CD4-positive, CD25-positive, alpha-beta regulatory T cell (primary cell): ENCODE measurements at places on chromosomes 7 and 10. TPM values are rescaled to one million over a fixed set of nuclear protein-coding genes. Genes with fewer than 3 reads are reported as not detected.

The FAS gene
- 141 TPM for polyA plus RNA-seq

DNA sequence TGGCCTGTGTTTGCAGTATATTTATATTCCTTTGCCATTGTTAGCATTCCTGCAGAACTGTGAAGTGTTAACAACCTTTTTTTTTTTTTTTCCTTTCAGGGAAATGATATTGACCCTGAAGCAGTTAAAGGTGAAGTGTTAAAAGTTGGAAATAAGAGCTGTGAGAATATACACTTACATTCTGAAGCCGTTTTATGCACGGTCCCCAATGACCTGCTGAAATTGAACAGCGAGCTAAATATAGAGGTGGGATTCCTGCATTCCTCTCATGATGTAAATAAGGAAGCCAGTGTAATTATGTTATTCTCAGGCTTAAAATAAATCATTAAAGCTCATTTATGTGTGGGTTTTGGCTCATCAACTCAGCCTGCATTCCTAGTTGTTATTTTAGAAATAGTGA is 92.8 kb upstream of the CAPZA2 start:
- DNase-seq, result no peak

The WIPF3 gene
- not detected for polyA plus RNA-seq

The PDE6C gene
- polyA plus RNA-seq, result not detected

DNA sequence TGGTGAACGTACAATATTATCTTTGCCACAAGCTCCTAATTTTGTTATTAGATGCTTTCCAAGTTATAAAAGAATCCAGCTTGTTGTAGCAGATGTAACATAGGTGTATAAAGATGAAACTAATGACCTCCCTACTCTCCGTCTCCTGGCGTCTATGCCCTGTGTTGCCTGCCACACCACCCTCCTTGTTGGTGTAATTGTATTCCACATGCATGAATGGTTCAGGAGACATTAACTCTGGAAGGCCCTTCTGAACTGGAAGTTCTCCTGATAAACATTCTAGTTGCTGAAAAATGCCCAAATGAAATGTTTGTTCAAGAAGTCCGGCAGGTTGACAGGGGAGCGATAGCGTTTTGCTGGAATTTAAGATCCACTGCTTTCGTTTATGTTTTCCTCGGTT is 53.9 kb upstream of the SEPHS1 start:
- no peak for DNase-seq

DNA sequence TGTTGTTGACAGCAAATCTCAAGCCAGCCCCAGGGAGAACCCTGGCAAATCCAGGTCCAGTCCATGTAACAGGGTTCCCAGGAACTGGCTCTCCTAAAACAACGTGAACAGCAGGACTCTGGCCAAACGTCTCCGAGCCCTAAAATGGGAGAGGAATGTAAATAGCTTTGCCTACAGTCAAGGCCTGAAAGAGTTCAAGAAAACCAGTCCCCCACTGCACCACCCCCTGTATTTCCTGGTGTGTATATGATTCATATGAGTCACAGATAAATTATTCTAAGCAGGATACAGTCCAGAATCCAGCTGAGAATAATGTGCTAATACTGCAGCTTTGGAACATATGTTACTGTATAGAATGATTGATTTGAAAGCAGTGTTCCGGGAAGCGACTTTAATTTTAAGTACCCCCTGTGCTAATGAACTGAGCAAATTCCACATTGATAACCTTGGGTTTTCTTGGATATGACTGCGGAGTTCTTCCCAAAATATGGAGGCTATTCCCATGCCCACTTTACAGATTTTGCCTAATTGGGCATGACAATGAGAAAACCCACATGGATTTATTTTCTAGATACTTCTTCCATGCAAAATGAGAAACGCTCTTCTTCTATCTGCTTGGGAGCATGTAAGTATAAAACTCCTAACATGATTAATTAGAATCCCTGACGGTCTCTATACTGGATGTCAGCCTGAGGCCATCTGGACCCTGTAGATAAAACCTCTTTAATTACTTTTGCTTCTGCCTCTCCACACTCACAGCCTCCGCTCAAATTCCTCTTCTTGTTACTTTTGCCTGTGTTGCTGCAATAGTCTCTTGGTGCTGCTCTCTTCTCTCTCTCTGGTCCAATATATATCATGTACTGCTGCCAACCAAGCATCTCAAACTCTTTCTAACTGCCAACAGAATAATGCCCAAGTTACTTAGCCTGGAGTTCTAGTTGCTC is 50.2 kb downstream of the LAMB4 start:
- no peak for DNase-seq

DNA sequence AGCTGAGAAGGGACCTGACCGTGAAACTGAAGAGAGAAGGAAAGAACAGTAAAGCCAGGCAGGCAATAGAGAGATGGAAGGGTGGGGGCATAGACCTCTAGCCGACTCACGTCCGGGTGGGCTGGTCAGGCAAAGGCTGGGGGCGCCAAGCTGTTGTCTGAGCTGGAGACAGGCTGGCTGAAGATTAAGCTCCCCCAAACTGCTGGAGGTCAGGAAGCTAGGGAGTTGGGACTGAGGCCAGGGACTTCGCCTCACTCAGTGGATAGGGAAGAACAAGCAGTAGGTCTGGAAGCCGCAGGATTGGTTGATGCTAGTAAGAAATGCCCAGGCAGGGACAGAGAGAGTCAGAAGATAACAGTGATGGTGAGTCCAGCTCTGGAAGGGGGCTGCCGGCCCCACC is 5.3 kb downstream of the PITX3 start:
- no peak for DNase-seq

The ATRNL1 gene
- polyA plus RNA-seq, result not detected

The HNRNPA2B1 gene
- polyA plus RNA-seq, result 541 TPM

- DNase-seq, result no peak
These were observed 120.0 kb downstream of the MKX start for GRCh38 chr10:27625452-27626211.

DNA sequence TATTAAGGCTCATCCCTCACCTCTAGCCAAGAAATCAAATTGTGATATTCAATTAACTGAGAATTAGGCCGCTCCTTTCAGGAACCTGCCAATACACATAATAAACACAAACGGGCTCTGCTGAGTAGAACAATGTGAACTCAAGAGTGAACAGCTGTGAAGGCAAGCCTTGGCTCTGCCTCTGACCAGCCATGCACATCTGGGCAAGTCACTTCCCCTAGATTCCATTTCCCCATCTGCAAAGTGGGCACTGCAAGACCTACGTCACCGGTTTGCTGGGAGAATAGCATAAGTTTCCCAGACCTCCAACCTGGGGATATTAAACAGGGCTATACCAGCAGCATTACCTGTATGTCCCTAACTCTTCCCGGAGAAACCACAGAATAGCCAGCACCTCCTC is 355.2 kb downstream of the TNS3 start:
- no peak for DNase-seq

The ALOX5 gene
- 0.28 TPM for polyA plus RNA-seq

The AOAH gene
- 1.4 TPM for polyA plus RNA-seq

The CDHR3 gene
- 5.9 TPM for polyA plus RNA-seq

The CTBP2 gene
- 0.10 TPM for polyA plus RNA-seq

GRCh38 chr10:97196223-97197029 is 10.7 kb upstream of the SLIT1 start:
- peak; percentile 67 for DNase-seq

GRCh38 chr10:72082856-72083789 is 5.2 kb downstream of the SPOCK2 start:
- no peak for DNase-seq

The MYOZ1 gene
- not detected for polyA plus RNA-seq

- no peak for DNase-seq
These were observed 235.2 kb downstream of the TCERG1L start for GRCh38 chr10:131076356-131076755.

The SYT15 gene
- 0.20 TPM for polyA plus RNA-seq

GRCh38 chr7:135200821-135201331 is 10.4 kb downstream of the WDR91 start:
- DNase-seq, result no peak

- DNase-seq, result no peak
These were observed 11.8 kb downstream of the PODXL start for GRCh38 chr7:131544449-131545301.

The SRRM3 gene
- not detected for polyA plus RNA-seq

DNA sequence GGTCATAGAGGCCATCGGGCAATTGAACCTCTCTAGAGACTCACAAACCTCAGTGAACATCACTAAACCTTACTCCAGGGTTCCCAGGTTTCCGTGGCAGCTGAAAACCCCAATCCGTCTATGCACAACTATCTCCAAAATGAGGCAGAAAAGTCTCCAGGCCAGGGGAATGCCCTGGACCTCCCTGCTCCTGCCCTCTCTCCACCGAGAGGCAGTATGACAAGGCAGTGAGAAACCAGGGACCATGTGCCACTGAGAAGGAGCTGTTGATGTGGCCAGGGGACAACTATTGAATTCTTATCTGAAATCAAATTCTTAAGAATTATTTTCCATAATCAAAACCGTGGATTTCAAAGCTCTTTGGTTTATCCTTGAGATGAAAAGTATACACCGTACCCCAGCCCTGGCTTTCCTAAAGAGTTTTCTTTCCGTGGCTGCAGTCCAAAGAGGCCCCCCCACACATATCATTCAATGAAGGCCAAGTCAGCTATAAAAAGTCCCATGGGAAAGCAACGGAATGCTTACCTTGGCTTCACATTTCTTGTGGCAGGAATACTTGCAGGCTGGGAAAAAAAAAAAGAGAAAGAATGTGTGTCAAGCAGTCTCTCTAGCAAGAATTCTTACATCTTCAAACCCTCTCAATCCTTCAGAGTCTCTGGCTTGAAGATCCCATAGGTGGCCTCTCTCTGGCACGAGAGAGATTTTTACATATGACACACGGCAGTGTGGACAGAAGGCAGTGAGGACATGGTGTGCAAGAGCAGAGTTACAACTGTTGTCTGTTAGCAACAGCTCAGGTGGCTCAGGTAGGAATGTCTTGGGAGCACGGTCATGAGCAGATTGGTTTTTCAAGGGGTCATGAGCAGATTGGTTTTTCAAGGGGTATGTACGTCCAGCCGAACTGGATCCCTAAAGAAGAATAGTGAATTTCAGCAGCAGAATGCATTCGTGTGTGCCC is 75.2 kb downstream of the TNS3 start:
- no peak for DNase-seq

The EPHA1 gene
- 10.3 TPM for polyA plus RNA-seq

The TMEM196 gene
- not detected for polyA plus RNA-seq

The CNNM2 gene
- polyA plus RNA-seq, result 5.6 TPM

GRCh38 chr10:17348501-17349349 is 105.7 kb downstream of the ST8SIA6 start:
- DNase-seq, result no peak

DNA sequence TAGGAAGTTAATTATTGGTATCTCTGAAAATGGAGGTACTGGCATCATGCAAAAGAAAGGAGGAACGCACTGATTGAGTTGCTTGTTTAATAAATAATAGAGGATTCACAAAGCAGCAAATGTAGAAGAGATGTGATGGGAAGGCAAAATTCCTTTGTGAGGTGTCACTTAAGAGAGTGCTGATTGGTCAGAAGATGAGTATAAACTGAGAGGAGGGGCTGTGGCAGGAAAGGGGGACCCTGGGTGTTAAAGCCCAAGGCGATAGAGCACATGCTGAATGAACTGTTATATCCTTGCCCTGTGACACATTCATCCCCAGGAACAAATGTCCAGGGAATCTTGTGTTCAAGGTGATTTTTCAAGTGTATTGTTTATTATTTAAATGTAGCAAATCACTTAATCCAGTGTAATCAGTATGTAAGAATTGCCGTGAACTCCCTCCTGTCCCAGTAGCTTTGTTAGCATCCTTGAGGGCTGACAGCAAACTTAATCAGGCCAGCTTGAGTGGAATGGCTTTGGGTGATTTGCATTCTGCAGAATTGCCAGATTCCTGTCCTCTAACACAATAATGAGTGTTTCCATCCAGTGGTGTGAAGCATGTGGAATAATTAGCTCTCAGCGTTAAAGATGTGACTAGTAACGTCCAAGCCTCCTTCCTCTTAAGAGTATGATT is 111.9 kb downstream of the CHN2 start:
- no peak for DNase-seq

The NYAP1 gene
- not detected for polyA plus RNA-seq

The ARHGEF35 gene
- polyA plus RNA-seq, result 4.2 TPM

The CALCR gene
- polyA plus RNA-seq, result not detected

- no peak for DNase-seq
These were observed 37.4 kb downstream of the MACROH2A2 start for GRCh38 chr10:70090013-70090412.

GRCh38 chr7:116665332-116665996 is 6.5 kb upstream of the MET start:
- no peak for DNase-seq

The JAZF1 gene
- 6.4 TPM for polyA plus RNA-seq

DNA sequence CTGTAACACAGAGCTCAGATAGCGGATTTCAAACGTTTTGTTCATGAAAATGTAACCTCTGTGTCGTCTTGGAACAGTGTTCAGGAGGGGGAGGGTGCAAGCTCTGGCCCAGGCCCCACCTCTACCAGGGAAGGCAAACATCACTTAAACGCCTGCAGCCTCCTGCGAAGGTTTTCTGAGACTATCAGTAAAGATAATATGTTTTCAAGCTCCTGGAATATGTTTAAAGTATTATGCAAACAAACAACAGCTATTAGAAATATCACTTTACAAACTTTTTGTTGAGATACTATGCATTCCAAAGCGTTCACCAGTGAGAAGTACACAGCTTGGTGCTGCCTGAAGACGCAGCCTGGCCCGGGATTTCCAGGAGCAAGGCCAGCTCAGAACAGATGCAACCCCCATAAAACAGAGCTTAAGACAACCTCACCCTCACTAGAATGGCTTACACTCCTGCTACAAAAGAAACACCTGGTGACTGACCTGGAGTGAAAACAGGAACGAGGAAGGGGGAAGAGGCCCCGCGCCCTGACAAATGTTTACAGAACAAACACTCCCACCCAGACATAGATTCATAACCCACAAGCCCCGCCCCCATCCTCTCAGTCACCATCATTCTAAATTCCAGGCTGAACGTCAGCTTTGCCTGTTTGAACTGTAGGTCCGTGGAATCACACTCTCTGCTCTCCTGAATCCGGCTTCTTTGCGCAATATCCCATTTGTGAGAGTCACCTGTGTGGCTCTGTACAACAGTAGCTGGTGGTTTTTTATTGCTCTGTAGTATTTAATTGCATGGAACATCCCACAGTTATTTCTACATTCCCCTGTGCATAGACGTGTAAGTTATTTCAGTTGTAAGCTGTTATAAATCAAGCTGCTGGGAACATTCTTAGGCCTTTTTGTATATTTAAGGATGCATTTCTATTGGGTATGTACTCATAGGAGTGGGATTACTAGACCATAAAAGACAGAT is 155.0 kb downstream of the PTPRN2 start:
- DNase-seq, result no peak

The ZNF680 gene
- polyA plus RNA-seq, result 8.9 TPM

GRCh38 chr10:70404787-70405036 is 767 bp downstream of the EIF4EBP2 start:
- DNase-seq, result no peak

GRCh38 chr7:111011520-111011919 is 79.4 kb upstream of the LRRN3 start:
- no peak for DNase-seq

GRCh38 chr10:116825901-116826300 is 23.4 kb upstream of the ENO4 start:
- DNase-seq, result no peak

DNA sequence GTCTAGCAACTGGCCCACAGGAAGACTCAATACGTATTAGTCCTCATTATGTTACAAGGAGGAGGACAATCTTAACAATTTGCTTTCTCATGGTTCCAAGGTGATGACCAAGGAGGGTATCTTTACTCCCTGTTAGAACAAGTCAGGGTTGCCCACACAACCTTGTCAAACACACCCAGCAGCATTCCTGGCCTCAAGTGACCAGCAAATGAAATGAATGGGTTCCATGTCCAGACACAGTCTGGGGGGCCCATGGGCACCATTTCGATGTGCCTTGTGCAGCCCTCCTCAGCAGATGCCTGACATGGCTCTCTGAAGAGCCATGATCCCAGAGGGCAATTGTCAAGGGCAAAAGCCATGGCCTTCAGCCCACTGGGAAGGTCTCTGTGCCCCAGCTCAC is 40.8 kb downstream of the ANXA8 start:
- no peak for DNase-seq
